Hepatocyte (in vitro differentiated cells): ENCODE measurements at places on chromosomes 13 and 19. TPM values are rescaled to one million over a fixed set of nuclear protein-coding genes. Genes with fewer than 3 reads are reported as not detected.

The IRS2 gene
- 26.4 and 27.9 TPM in 2 replicates for polyA plus RNA-seq

DNA sequence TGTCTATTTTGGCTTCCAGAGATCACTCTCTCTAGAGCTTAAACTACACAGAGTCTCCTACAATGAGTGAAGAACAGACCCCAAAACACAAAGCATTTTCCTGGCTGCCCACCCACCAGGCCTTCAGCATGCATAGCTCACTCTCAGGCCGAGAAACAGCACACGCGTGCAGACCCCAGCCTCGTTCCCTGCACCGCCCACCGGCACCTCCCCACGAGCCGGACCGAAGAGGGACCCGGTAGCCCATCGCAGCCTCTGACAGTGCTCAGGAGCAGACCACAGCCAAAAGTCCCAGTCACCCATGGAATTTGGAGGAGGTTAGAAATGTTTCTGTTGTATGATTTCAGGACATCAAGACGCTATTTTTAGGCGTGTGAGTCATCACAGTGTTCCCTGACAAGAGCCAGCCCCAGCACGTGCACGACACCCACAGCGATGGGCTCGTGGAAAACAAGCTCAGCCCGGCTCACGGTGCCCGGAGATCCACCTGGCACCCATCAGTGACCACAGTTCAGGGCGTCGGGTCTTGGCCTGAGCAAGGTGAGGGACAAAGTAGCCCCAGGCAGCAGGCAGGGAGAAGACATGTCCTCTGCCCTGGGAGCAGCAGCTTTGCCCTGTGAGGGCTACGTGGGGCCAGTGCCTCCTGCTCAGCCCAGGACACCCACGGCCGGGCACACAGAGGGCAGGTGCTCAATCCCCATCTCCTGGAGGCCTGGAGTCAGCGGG is 50.1 kb upstream of the SPACA7 start:
- peak; percentile 13 for DNase-seq

DNA sequence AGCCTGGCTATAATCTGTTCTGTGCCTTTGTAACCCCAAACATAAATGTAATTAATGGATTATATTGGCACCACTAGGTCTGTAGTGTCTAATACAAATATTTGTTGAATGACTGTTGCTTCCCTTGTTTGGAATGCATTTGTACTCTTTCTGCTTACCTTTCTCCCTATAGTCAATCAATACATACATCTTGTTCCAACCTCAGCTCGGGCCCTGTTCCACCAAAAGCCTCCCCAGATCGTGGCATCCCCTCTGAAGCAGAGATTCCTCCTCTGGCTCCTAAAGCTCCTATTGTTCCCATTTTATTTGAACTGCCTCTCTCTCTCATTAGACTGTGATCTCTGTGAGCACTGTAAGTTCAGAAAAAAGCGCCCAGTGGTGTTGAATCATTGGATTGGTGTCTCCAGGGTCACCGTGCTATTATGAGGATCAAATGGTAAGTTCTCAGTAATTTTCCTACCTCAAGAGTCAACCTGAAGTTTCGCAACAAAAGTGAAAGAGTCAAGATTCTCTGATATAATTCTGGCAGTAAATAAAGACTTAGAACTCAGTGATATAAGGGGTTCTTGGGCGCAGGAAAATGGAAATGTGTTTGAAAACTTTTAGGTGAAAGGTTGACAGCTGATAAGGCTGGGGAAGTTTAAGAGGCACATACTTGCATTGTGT is 151.5 kb downstream of the KLF5 start:
- DNase-seq, result peak; percentile 57

The GJB6 gene
- polyA plus RNA-seq, result 0.79 and 1.2 TPM in 2 replicates

- peak; percentile 33 for DNase-seq
These were observed 431.1 kb downstream of the EFNB2 start for GRCh38 chr13:106104281-106104901.
